Lower lobe of right lung (tissue), 2 donors: ENCODE measurements at places on chromosomes 13 and 19. TPM values are rescaled to one million over a fixed set of nuclear protein-coding genes. Genes with fewer than 3 reads are reported as not detected.

Gene PDE4C
- 9.6 TPM for total RNA-seq

Gene LRRC8E
- total RNA-seq: 6.6 TPM

Gene TSHZ3
- 5.7 TPM for total RNA-seq

Gene PPFIA3
- 4.3 TPM for total RNA-seq

Gene MBD3L2
- total RNA-seq: not detected

Gene GRIK5
- 0.41 TPM for total RNA-seq

Gene NTN5
- 0.24 TPM for total RNA-seq

Gene C1QTNF9
- total RNA-seq: not detected

Gene LGALS14
- not detected for total RNA-seq

Gene CIC
- 67.9 TPM for total RNA-seq
